ENCODE measurements at places on chromosomes 11 and 22.
A peak's percentile ranks its signal among the peaks of the same experiment; 100 is the strongest.

GRCh38 chr22:25882360-25882759, 140.4 kb downstream of the MYO18B start:
- no peak for DNase-seq

DNA sequence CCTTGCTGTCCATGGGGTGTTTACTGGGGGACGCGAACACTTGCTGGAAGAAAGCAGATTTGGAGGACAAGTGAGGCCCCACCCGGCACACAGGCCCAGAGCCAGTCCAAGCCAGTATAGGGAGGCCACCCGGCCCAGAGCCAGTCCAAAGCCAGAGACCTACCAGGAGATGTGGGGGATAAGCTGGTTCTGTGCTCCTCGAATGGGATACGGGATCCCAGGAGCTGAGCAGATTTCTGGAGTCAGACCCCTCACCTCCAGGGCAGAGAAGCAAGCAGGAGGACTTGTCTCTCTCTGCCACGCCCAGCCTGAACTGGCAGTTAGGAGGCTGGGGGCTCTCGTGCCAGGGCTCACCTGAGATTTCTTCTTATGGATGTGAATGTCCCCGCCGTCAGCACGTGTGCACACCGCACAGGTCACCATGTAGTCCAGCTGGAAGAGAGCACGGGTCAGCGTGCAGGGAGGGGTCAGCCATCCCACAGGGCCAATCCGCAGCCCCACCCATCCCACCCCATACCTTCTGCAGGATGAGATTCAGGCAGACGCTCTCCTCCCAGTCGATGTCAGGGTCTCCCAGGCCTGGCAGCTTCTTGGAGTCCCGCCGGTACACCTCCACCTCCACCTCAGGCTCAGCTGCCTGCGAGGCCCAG, 35.3 kb downstream of the KIAA0930 start:
- no peak for DNase-seq

DNA sequence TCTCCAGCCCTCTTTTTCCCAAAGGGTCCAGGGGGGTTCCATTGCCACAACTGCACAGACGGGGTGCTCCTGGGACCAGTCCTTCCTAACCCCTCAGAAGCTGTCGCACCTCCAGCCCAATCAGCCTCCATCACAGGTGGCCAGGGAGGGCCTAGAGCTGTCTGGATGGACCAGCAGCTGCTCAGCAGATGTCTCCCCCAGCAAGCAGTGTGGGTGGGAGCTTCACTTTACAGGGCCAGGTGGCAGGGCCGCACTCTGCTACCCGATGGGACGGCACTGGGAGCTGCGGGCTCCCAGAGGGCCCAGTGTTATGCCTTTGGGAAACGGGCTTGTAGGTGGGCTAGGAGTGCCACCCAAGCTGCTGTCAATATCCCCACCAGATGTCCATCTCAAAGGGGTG, 120.5 kb downstream of the DSCAML1 start:
- no peak for DNase-seq

GRCh38 chr11:36500315-36500721, 9.8 kb downstream of the TRAF6 start:
- DNase-seq: peak; percentile 89

DNA sequence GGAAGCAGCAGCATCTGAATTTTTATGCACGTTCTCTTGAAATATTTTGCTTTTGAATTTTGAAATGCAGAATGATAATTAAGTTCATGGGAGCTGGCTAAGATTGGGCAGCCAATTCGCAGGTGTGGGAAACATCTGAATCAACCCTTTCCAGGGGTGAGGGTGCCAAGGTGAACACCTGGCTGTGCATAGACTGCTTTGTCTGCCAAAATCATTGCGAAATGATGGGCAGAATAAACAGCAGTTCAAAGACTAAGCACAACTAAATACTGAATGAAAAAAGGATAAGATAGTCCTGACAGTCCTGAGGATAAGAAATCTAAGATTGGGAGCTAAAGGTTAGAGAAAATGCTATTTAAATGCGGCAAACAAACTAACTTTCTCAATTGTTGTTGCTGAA, 813.3 kb upstream of the RAG2 start:
- no peak for DNase-seq

- no peak for DNase-seq
These were observed 368.4 kb downstream of the BUD13 start for GRCh38 chr11:116404462-116404798.

- no peak for DNase-seq
These were observed 8.4 kb downstream of the MRGPRF start for GRCh38 chr11:69004411-69005182.

DNA sequence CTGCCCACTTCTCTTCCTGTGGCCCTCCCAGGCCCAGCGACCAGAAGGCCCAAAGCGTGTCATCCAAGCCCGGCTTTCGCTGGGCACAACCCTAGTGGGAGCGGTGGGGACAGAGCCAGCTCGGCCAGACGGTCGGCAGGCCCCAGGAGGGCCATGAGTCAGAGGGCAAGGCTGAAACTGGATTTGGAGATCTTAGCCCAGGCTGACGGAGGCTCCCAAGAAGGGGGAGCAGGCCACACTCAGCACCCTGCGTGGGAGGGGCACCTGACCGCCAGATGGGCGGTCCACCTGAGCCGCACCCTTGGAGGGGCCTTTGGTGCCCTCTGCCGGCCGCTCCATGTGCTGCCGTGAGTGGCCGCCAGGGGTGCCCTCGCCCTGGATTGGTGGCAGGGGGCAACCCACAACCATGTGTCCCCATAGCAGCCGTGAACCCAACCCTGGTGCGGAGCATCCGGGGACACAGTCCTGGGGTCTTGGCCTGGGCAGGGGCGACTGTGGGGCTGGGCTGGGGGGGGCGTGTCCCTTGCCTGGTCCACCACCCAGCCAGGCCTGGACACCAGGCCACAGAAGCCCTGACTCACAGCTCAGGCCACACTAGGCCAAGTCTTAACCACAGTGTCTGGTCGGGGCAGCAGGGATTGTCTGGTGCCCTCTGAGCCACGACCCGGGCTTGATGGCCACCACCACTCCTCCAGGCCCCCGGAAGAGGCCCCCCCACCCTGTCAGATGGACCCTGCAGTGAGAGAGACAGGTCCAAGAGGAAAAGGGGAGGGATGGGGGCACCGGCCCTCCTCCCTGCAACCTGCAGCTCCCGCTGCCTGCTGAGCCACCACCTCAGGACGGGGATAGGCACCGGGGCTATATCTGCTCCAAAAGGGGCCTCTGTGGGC, 19.2 kb upstream of the TALDO1 start:
- DNase-seq: no peak

GRCh38 chr11:75767228-75767572, 1.4 kb upstream of the DGAT2 start:
- DNase-seq: no peak

DNA sequence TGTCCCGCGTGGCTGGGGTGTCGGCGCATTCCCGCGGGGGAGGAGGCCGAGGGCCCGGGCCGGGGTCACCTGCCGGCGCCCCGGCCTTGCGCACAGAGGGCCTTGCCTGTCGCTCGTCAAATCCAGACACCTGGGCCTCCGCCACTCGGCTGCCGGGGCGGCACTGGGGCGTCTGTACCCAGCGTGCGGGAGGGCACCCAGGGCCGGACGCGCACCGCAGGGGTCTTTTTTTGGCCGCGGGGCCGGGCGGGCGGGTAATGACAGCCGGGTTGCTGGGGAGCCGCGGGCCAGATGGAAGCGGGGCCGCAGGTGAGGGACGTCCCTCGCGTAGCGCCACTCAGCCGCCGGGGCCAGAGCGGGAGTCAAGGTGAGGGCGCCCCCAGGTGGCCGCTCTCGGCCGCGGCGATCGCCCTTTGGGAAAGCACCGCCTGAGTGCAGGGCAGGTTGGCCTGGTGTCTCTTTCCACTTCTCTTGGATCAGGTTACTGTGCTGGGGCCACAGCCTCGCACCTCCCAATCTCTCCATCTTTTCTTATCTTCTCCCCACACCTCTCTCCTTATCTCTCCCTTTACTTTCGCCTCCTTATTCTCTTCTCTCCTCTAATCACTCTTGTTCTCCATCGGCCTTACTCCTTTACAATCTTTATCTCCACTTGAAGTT, 3.5 kb downstream of the PHLDB1 start:
- peak; percentile 72 for DNase-seq

DNA sequence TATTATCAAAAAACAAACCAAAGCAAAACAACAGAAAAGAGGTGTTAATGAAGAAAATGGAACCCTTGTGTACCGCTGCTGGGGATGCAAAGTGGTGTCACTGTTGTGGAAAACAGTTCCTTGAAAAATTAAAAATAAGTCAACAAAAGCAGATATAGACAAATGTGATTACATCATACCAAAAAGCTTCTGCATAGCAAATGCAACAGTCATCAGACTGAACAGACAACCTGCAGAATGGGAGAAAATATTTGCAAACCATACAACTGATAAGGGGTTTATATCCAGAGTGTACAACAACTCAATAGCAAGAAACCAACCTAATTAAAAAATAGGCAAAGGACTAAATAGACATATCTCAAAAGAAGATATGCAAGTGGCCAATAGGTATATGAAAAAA, 22.9 kb upstream of the CARS1 start:
- DNase-seq: no peak

DNA sequence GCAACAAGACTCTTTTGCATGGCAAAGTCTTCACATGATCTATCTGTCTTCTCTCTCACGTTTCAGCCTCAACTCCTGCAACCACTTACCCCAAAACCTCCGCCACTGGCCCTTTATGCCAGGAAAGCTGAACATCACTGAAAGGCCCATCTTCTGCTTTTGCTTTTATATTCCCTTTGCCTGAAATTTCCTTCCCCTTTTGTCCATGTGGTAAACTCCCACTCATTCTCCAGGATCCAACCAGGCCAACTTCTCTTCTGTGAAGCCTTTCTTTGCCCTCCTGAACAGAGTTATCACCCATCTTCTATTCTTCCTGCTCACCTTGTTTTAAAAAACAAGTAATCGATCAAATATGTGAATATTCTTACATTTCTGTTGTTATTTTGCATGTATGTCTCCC, 117.8 kb downstream of the WNT11 start:
- no peak for DNase-seq

- DNase-seq: no peak
These were observed 17.2 kb upstream of the PIM3 start for GRCh38 chr22:49943405-49943765.
